ENCODE measurements at places on chromosomes 12 and 14.

- no peak for DNase-seq
These were observed 30.4 kb downstream of the FBXO34 start for GRCh38 chr14:55301437-55302121.

GRCh38 chr12:123949770-123950165 lies 22.9 kb downstream of the CCDC92 start:
- no peak for DNase-seq

DNA sequence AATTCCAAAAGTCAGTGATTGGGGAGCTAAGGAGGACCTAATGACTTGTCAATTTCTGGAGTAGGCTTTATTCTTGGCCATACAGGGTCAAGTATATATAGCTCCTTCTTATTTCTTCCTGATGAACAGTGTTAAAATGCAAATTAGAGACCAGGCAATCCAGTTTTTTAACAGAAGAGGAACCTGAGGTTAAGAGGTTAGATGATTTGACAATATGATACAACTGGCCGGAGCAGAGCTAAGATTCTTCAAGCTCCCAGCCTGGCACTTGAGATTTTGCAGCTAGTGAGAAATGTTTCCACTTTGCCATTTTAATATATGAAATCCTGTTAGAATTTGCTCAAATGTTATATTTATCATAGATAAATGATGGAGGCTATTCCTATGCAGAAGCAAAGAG lies 204.0 kb downstream of the SSPN start:
- no peak for DNase-seq

DNA sequence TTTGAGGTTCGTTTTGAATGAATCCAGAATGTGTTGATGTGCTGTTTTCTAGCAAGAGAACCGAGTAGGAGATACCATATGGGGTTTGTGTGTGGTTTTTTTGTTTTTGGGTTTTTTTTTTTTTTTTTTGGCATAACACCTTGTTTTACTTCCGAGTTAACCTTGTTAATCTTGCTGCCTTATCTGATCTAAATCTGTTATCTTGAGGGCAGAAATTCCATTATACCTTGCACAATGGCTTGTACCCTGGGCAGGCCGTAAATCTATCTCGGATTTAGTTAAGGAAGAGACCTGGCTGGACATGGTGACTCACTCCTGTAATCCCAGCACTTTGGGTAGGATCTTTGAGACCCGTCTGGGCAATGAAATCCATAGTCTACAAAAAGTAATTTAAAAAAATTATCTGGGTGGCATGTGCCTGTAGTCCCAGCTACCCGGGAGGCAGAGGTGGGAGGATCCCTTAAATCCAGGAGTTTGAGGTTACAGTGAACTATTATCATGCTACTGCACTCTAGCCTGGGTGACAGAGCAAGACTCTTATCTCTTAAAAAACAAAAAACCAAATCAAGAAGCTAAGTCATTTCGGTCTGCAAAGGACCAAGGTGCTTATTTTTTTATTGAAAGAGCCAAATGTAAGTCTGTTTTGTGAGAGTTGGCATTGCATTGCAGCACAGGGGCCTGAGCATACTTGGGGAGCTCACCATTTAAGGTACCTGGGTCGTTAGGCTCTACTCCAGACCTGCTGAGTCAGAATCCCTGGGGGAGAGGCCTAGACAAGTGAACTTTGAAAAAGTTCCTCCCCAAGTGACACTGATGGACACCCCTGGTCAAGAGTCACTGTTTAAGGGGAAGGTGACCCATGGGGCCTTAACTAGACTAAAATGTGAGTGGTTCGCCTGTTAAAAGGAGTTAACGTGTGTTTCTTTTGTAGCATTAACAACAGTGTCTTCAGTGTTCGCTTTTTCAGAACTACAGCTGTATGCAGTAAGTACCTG lies 6.7 kb downstream of the DLST start:
- DNase-seq: no peak

- DNase-seq: no peak
These were observed 49.5 kb downstream of the SIX1 start for GRCh38 chr14:60599727-60600126.

DNA sequence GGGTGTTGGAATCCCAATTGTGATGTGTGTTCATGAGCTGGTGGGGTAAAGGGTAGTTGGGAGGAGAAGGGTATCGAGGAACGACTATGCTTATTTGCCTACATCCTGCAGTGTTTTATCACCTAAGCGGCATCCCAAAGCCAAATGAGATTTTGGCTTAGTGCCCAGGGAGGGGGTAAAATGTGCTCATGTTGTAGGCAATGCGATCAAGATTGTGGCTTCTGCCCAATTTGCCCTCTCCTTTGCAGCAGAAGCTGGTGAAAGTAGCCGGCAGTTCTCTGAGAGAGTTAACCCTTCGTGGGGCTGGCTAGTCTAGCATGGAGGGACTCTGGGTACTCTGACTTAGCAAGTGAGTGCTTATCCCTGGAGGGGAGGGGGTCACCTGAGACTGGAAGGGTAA lies 753 bp downstream of the RPH3A start:
- DNase-seq: peak; percentile 15

DNA sequence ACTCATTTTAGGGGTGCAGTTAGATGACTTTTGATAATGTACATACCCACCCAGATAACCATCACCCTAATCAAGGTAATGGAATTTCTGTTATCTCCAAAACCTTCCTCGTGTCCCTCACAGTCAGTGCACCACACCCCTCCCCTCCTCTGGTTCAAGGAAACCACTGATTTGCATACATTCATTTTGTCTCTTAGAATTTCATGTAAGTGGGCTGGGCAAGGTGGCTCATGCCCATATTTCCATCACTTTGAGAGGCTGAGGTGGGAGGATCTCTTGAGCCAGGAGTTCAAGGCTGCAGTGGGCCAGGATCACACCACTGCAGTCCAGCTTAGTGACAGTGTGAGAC lies 15.7 kb downstream of the ADIPOR2 start:
- no peak for DNase-seq

DNA sequence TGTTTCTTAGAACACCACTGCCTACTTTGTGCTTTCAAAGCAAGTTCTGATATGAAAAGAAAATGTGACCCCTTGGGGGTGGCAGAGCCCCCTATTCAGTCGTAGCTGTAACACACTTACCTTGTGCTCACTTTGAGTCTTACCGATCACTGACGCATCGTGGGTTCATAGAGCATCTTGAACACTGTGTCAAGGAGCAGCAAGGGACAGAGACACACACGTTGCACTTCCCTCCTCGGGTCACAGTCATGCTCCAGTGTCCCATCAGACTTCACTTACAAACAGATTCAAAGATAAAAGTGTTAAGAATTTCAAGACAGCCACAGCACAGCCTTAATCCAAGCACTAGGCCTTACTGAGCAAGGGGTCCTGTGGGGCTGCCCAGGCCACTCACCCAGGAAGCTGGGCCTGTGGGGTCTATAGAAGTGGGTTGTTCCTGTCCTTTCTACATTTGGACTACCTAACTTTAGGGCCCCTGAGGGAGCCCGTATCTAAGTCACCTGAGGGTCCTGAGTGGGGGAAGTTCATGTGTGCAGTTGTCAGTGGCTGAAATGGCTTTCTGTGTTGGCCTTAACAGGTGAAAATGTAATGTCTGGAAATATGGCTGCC lies 75.4 kb upstream of the BDKRB2 start:
- DNase-seq: no peak

DNA sequence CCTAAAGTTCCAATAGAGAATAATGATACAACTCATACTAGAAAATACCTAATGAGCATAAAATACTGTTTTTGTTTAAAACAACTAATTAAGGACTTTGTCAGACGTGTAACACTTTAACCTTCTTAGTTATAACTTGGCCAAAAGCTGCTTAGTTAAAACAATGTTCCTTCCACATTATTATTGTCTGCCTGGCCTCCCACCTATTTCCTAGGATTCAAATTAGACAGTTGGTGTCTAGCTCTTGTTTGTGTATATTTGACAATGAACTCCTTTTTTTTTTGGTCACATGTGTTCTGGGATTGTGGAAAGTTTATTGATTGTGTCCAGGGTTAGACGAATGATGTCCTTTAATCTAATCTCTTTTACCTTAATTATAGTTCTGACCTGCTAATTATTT lies 67.6 kb upstream of the PSMA6 start:
- DNase-seq: no peak

- DNase-seq: no peak
These were observed 227.1 kb upstream of the KRR1 start for GRCh38 chr12:75738486-75738885.

DNA sequence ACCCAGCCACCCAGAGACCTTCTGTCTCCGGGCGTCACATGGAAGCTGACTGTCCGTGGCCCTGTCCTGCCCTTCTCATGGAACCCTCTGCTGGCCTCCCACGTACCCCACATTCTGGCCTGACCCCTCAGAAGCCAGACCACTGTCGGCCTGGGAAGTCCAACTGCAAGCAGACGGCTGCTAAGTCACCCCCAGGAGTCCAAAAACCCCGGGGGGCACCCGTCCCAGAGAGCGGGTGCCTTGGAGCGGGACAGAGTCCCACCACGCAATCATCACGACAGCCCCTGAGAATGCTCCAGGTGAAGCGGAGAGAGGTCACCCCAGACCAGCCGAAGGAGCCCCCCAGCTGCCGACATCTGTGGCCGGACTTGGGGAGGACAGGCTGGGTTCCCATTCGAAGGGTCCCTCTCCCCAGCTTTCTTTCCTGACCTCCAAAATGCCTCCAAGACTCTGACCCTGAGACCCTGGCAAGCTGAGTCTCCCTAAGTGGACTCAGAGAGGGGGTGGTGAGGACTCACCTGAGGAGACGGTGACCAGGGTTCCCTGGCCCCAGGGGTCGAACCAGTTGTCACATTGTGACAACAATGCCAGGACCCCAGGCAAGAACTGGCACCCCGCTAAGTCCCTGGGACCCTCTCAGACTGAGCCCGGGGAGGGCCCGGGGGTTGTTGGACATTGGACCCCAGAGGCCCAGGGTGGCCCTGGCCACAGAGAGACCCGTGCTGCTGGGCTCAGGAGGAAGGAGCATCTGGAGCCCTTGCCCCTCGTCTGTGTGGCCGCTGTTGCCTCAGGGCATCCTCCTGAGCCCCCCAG lies 337.1 kb downstream of the TMEM121 start:
- no peak for DNase-seq

GRCh38 chr12:47747126-47747525 lies 11.6 kb downstream of the RAPGEF3 start:
- DNase-seq: no peak

DNA sequence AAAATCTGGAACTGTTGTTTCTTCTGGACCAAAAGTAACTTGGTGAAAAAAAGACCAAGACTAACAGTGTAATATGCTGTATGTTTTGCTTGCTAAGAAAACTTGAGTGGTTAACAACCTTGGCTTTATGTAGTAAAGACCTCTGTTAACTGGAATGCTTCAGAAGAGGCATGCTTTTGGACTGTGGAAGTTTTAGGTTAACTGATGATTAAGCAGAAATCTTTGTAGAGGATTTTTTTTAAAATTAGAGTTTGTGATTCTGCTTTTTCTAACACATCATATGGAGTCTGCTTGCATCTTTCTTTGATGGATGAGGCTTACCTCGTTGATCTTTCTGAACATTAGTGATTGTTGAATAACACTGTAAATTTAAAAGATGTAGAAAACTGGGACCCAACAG lies 17.5 kb downstream of the PELI2 start:
- DNase-seq: no peak

- DNase-seq: no peak
These were observed 154.1 kb upstream of the FKBP4 start for GRCh38 chr12:2640709-2641108.

DNA sequence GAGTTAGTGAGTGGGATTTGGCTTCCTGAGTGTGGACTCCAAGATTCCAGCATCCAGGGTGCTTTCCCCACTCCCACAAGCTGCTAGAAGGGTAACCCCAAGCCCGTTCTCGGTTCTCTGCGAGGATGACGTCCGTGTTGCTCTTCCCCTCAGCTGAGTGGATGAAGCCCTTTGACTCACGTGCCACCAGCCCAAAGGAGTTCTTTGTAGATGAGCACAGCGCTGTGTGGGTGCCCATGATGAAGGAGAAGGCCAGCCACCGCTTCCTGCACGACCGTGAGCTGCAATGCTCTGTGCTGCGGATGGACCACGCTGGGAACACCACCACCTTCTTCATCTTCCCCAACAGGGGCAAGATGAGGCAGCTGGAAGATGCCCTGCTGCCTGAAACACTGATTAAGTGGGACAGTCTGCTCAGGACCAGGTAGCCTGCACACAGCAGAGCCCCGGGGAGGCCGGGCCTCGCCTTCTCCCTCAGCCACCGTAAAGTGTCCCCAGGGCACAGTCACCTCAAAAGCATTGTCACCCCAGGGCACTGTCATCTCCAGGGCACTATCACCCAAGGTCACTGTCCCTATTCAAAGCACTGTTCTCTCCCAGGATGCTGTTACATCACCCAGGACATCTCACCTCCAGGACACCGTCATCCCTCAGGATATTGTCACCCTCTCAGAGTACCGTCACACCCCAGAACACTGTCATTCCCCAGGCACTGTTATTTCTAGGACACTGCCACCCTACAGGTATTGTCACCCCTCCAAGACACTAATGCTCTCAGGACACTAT lies 31.3 kb downstream of the SERPINA3 start:
- no peak for DNase-seq

GRCh38 chr14:64612971-64613666 lies 63.4 kb downstream of the PPP1R36 start:
- no peak for DNase-seq

- DNase-seq: no peak
These were observed 24.7 kb downstream of the CLMN start for GRCh38 chr14:95294834-95295599.

GRCh38 chr14:80239631-80240030 lies 28.3 kb upstream of the DIO2 start:
- DNase-seq: no peak

- no peak for DNase-seq
These were observed 14.2 kb downstream of the BCL11B start for GRCh38 chr14:99257673-99258221.

GRCh38 chr12:65205886-65206285 lies 36.5 kb downstream of the LEMD3 start:
- DNase-seq: no peak

GRCh38 chr14:22848351-22849164 lies 12.2 kb downstream of the MMP14 start:
- DNase-seq: peak; percentile 55

DNA sequence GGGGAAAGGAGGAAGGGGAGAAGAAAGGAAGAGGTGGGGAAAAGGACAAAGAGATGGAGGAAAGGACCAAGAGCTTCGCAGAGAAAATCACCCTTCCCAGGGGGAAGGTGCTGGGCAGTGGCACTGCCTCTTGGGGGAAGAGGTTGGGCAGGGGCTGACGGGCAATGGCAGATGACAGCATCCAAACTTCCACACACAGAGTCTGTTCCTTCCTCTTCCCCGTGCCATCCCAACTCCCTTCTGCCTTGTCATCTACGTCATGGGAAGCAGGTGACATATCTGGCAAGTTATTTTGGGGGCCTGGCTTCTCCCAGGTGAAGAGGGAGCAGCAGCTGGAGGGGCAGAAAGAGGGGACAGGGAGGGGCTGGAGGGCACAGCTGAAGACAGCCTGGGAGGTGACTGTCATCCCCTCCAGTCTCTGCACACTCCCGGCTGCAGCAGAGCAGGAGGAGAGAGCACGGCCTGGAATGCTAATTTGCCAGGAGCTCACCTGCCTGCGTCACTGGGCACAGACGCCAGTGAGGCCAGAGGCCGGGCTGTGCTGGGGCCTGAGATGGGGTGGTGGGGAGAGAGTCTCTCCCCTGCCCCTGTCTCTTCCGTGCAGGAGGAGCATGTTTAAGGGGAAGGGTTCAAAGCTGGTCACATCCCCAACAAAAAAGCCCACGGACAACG lies 43.9 kb upstream of the IQSEC3 start:
- no peak for DNase-seq

Data from DMS79 (cell line).